K562 (cell line): ENCODE measurements at places on chromosomes 3 and 15. TPM values are rescaled to one million over a fixed set of nuclear protein-coding genes. Genes with fewer than 3 reads are reported as not detected.

DUOXA2 gene
- total RNA-seq, result not detected in 2 replicates

SCG3 gene
- 19.5 and 21.0 TPM in 2 replicates for total RNA-seq

XIRP1 gene
- 0.04 and 0.09 TPM in 2 replicates for total RNA-seq

SPTBN5 gene
- 0.02 TPM in 1 of 2 replicates, not detected in the other for total RNA-seq
